ENCODE measurements at places on chromosomes 3 and 15. TPM values are rescaled to one million over a fixed set of nuclear protein-coding genes. Genes with fewer than 3 reads are reported as not detected.

Gene SPCS1
- 72.1 TPM for total RNA-seq

Gene HIGD2B
- total RNA-seq = not detected

Gene NPAP1
- not detected for total RNA-seq

Gene SLC28A2
- not detected for total RNA-seq

Gene RAF1
- total RNA-seq = 116 TPM

Gene GTF2A2
- 99.1 TPM for total RNA-seq

Gene UROC1
- total RNA-seq = not detected

Gene ZNF80
- total RNA-seq = not detected

Gene CD96
- 1.6 TPM for total RNA-seq

Gene CRABP1
- not detected for total RNA-seq

Gene MUSTN1
- total RNA-seq = 14.8 TPM

Gene PAK6
- total RNA-seq = 6.8 TPM

Gene ACKR4
- total RNA-seq = 2.1 TPM

Gene DAZL
- not detected for total RNA-seq

Gene HRG
- 0.16 TPM for total RNA-seq

Gene OR5K2
- not detected for total RNA-seq

Gene CCR4
- total RNA-seq = 0.24 TPM

Gene HESX1
- 0.56 TPM for total RNA-seq

Gene GASK1A
- 4.0 TPM for total RNA-seq

Gene ZWILCH
- 2.3 TPM for total RNA-seq

Gene SKOR1
- total RNA-seq = 0.29 TPM

Gene MEGF11
- not detected for total RNA-seq

Gene SAMD7
- not detected for total RNA-seq

Gene PPARG
- total RNA-seq = 40.1 TPM

Gene GUCA1C
- not detected for total RNA-seq

Gene SLC12A1
- not detected for total RNA-seq

Gene PIK3R4
- total RNA-seq = 15.4 TPM

Gene STRA6
- not detected for total RNA-seq

Gene TMEM212
- not detected for total RNA-seq
